ENCODE measurements at places on chromosomes 7 and 10.

GRCh38 chr10:78993261-78993945 is 75.4 kb upstream of the ZMIZ1 start:
- no peak overlapping the region for H3K27ac ChIP-seq
- H3K36me3 ChIP-seq: no peaks in the 10 kb centered on the region
- H3K4me1 ChIP-seq: no peaks in the 10 kb centered on the region
- H3K27me3 ChIP-seq: no peaks in the 10 kb centered on the region

GRCh38 chr7:1950452-1951158 is 280.5 kb downstream of the ELFN1 start:
- no peak overlapping the region for H3K4me3 ChIP-seq
- no peak for DNase-seq
- H3K4me1 ChIP-seq: peaks cover 29% of the 10 kb centered on the region
- no peaks in the 10 kb centered on the region for H3K36me3 ChIP-seq
- no peaks in the 10 kb centered on the region for H3K27me3 ChIP-seq

- H3K27ac ChIP-seq: no peak overlapping the region
- no peak for DNase-seq
- no peaks in the 10 kb centered on the region for H3K36me3 ChIP-seq
- H3K4me1 ChIP-seq: no peaks in the 10 kb centered on the region
- H3K27me3 ChIP-seq: no peaks in the 10 kb centered on the region
- H3K4me3 ChIP-seq: no peak overlapping the region
Observed at GRCh38 chr7:116363637-116364432, 135.7 kb upstream of the CAV2 start.

GRCh38 chr10:126198681-126199080 is 189.6 kb downstream of the ADAM12 start:
- H3K27me3 ChIP-seq: no peaks in the 10 kb centered on the region
- H3K27ac ChIP-seq: no peak overlapping the region
- no peaks in the 10 kb centered on the region for H3K4me1 ChIP-seq
- H3K4me3 ChIP-seq: no peak overlapping the region

DNA sequence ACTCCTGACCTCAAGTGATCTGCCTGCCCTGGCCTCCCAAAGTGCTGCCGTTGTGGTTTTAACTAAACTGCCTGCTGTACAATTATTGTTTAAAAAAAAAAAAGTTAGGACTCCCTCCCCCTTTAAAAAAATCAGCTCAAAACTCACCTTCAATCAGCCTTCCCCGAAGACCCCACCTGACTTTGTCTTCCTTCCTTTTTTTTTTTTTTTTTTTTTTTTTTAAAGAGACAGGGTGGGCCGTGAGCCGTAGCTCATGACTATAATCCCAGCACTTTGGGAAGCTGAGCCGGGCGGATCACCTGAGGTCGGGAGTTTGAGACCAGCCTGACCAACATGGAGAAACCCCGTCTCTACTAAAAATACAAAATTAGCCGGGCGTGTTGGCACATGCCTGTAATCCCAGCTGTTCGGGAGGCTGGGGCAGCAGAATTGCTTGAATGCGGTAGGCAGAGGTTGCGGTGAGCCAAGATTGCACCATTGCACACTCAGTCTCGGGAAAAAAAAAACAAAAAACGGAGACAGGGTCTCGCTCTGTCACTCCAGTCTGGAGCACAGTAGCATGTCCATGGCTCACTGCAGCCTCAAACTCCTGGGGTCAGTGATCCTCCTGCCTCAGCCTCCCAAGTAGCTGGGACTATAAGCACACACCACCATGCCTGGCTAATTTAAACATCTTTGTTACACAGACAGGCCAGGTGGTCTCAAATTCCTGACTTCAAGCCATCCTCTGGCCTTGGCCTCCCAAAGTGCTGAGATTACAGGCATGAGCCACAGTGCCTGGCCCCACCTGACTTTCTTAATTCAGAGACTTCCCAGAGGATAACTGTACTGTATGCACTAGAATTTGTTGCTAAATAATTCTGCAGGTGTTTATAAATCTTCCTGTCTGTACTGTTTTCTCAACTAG is 3.2 kb downstream of the FIS1 start:
- no peak overlapping the region for H3K27ac ChIP-seq
- DNase-seq: no peak
- peaks cover 21% of the 10 kb centered on the region for H3K4me1 ChIP-seq

Measured in natural killer cell (primary cell).